ENCODE measurements at places on chromosomes 2 and 18.
A peak's percentile ranks its signal among the peaks of the same experiment; 100 is the strongest.

- DNase-seq: no peak
Observed at GRCh38 chr2:118274841-118275510, 186.7 kb downstream of the INSIG2 start.

- peak; percentile 8 for DNase-seq
Observed at GRCh38 chr2:1854729-1855547, 110.6 kb upstream of the PXDN start.

GRCh38 chr18:79445696-79446561 lies 50.2 kb downstream of the NFATC1 start:
- no peak for DNase-seq

- DNase-seq: no peak
Observed at GRCh38 chr2:148675708-148676107, 31.2 kb downstream of the EPC2 start.

DNA sequence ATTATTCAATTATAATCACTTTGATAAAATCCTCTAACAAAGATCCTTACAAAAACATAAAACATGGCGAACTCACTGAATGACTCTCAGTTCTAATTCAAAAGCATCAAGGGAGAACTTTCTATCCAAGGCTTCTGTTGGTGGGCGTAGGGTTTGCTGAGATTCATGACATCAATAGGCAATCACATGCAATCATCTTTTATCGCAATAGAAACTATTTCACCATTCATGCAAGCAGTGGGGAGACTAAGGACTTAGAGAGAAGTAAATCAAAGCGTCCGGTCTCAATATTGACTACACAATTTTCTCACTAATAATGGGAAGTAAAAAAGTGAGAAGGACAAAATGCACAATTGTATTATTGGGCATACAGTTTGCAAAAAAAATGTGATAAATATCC lies 168.7 kb downstream of the SCG2 start:
- DNase-seq: no peak

GRCh38 chr18:77111951-77112746 lies 20.4 kb downstream of the MBP start:
- DNase-seq: no peak

All from stimulated activated CD4-positive, alpha-beta T cell treated with anti-CD3 and anti-CD28 coated beads, Interleukin-12 subunit alpha, Interleukin-12 subunit beta, amount 100 ng/mL, for 24 hours (primary cell).